KG1 (cell line): ENCODE measurements at places on chromosomes 16 and 17.
A peak's percentile ranks its signal among the peaks of the same experiment; 100 is the strongest.

- DNase-seq: no peak
Observed at GRCh38 chr16:17125671-17126070, 345.1 kb downstream of the XYLT1 start.

- no peak for DNase-seq
Observed at GRCh38 chr16:57127836-57128235, 35.5 kb downstream of the CPNE2 start.

GRCh38 chr16:86635926-86636325 is 57.6 kb downstream of the FOXL1 start:
- DNase-seq: no peak

- peak; percentile 40 for DNase-seq
Observed at GRCh38 chr17:50139950-50140885, 10.3 kb upstream of the SAMD14 start.

DNA sequence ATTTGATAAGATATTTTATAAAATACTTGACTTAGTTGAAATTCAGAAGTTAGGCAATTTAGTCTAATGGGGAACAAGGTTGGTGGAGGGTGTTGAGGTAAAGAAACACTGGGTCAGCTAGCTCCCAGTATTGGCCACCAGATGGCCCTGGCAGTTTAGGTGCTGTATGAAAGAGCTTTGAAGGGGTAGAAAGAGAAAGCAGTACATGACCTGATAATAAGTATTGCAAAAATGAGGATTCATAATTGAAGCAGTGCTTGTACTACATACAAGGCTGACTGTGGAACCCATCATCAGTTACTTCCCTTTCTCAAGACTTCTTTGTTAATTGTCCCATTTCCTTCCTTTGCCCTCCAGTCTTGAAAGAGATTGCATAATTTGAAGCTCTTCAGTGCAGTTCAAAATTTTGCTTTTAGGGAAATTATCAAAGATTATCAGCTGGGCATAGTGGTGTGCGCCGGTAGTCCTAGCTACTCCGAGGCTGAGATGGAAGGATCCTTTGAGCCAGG is 29.4 kb downstream of the TANC2 start:
- peak; percentile 45 for DNase-seq

GRCh38 chr16:70688246-70688742 is 2.4 kb upstream of the MTSS2 start:
- DNase-seq: no peak

DNA sequence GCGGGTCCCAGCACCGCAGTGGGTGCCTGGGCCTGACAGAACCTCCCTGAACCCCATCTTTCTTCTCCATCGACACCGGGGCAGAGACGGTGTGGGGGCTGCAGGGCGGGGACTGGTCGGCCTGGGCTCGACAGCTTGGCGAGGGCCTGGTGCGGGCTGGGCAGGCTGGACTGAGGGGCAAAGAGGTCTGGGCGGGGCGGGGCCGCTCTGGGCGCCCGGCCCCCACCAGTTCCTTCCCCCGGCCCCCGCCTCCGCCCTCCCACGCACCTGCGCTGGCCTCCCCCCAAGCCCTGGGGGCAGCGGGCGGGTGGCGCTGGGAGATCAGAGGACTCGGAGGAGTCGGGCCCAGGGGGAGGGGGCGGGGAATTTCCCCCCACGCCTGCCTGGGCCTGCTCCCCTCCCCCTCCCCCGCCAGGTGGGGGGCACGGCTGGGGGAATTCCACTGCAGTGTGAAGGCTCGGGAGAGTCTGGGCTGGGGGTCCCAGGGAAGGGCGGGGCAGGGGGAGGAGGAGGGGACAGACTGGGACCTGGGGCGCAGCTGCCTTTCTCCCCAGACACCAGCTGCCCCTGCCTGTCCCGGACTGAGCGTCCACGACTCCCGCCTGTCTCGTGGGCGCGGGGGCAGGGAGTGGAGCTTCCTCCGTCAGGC is 877 bp upstream of the KREMEN2 start:
- no peak for DNase-seq

- DNase-seq: no peak
Observed at GRCh38 chr16:72471317-72471924, 299.5 kb upstream of the PMFBP1 start.

DNA sequence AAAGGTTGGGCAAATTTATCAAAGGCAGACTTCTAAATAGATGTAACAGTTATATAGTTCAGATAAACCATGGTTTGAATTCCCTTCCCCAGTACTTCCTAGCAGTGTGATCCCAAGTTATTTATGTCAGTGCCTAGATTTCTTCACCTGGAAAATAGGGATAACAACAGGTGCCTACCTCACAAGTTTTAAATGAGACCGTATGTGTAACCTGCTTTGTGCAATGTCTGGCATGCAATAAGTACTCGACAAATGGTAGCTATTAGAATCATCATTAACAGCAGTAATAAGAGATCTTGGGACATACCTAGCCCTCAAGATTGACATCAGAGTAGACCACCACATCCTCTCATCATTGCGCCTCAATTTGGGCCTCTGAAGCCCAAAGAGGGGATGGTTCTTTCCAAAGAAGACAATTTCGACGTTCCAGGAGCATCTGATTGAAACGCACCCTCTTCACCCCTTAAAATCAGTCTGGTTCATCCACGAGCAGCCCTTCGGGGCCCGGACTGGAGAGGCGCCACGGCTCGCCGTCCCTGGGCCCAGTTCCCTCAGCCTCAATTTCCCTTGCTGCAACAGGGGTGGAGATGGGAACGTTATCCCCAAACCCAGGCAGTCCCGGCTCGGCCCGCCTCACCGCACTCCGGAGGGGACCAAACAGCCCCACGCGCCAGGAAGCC is 541 bp downstream of the ACACA start:
- DNase-seq: peak; percentile 49

DNA sequence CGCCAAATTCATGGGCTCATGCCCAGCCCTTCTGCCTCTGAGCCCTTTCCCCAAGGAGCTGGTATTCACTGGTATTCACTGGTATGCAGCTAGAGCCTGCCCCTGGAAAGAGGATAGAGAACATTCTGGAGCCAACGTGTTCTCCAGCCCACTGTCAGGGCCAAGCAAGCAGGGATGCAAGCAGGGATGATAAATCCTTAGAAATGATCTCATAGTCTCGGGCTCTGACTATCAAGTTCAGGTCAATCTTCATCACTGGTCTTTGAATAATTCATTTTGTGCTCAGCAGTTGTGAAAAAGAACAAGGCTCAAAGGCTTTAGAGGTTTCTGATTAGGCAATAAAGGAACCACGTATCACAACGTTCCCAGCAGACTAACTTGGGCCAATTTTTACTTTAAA is 57.3 kb downstream of the CACNG5 start:
- no peak for DNase-seq

DNA sequence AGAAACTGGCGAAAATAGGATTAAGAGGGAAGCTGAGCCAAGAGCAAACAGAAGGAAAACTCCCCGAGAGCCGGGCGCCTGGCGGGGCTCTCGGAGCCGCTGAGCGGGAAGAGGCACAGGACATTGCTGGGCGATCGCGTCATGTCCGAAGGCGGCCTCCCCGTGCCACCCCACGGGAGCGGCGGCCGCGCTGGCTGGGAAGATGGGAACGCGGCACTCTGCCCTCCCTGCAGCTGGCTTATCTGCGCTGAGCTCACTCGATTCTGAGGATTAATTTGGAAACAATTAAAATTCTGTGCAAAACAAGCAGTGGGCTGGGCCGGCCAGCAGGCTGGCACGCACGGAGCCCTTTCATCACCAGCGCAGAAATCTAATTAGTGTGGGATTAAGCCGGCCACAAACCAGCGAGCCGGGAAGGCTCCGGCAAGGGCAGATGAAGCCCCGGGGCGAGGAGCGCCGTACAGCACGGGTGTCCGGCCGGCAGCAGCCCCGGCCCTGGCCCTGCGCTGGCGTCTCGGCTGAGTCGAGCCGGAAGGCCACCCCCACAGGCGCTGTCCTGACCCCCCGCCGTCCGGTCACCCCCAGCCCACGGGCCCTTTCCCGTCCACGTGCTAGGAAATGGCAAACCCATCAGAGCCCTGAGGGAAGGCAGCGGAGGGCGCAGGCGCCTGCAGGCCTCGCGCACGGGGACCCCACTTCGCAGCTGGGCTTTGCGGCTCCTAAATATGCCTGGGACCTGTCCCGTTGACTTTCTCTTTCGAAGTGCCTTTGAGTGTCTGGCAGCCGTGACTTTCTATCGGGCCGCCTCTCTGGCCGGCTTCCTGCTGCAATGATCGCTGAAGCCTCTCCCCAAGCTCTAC is 37.9 kb downstream of the SOX8 start:
- DNase-seq: no peak

GRCh38 chr16:2936436-2937011 is 24.8 kb downstream of the FLYWCH1 start:
- DNase-seq: no peak

- no peak for DNase-seq
Observed at GRCh38 chr17:42354956-42355843, 33.0 kb downstream of the STAT3 start.

GRCh38 chr17:28518132-28518531 is 12.0 kb downstream of the FOXN1 start:
- DNase-seq: peak; percentile 4

DNA sequence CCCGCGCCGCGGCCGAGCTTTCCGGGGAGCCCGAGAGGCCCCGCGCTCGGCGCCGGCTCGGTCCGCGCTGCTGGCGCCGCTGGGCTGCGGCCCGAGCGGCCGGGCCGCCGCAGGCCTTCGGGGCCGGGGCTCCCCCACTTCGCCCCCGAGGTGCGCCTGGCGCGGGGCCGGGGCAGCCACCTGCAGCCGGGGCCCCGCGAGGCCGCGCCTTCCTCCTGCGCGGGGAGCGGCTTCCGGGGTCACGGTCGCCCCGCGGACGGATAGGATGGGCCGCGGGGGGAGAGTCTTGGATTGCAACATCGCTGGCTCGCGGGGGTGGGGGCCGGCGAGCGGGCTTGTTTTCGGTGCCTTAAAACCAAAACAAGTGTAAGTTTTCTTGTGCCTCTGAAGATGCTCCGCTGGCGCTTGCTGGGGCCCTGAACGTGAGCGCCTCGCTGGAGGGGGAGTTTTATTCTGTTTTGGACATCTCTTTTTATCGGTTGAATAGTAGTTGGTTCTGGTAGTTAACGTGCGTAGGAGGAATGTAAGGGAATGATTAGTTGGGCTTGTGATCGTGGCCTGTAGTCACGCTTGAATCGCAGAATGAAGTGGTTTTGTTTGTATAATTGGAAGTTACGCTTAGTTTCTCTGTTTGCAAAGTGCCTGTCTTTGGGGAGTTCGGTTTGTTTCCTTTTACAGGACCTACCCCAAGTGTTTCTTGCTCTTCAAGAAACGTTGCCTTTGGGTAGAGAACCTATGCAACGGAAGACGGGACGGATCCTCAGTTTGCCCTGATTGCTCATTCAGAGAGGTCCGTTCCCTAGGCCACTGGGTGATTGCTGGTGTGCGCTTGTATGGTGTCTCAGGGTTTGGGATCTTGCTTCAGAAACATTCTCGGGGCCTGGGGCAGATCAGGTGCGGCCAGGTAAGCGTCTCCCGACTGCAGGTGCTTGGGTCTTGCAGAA is 724 bp downstream of the UBE2I start:
- DNase-seq: no peak

DNA sequence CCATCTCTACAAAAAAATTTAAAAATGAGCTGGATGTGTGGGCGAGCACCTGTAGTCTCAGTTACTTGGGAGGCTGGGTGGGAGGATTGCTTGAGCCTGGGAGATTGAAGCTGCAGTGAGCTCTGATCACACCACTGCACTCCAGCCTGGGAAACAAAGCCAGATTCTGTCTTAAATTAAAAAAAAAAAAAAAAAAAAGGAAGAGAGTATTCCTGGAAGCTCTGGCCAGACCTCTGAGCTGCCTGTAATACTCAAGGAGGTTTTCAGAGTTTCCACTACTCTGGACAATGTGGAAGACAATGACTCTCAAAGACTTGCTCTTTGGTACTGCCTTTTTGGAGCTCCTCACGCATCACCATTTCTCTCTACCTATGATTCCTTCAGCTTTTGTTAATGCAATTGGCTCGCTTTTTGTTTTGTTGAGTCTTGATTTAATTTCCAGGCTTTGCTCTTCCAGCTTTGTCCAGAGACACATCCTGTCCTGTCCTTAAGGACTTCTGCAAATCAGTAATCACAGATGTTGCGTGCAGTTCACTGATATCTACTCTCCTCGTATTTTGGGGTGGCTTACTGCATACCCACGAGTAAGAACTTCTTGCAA is 10.8 kb downstream of the CHD9 start:
- no peak for DNase-seq

GRCh38 chr17:17112628-17113200 is 70.5 kb downstream of the MPRIP start:
- DNase-seq: no peak

DNA sequence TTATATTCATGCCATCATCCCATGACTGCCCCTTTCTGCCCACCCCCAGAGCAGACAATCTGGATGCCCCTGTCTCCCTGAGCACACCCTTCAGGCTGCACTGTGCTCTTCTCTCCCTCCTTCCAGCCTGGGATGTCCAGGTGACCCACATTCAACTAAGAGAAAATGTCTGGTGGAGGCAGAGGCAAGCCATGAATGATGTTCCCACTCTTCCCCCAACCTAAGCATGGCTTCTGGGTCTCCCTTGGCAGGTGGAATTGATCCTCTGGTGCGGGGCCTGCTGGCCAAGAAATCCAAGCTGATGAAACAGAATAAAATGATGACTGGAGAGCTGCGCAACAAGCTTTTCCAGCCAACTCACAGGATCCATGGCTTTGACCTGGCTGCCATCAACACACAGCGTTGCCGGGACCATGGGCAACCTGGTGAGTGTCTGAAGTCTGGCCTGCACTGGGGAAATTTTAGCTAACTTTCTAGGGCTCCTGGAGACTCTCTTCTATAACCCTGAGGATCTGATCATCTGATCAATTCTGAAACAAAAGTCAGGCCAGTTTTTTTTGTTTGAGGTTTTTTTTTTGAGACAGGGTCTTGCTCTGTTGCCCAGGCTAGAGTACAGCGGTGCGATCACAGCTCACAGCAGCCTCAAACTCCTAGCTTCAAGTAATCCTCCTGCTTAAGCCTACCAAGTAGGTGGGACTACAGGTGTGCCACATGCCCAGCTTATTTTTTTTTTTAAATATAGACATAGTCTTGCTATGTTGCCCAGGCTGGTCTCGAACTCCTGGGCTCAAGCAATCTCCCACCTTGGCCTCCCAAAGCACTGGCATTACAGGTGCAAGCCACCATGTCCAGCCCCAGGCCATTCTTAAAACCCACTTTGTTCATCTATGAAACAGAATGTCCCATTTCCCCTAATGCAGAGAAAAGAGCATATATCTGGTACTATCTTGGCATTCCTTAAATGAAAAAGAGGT is 14.5 kb downstream of the MPO start:
- no peak for DNase-seq

GRCh38 chr17:29124135-29124924 is 55.9 kb downstream of the MYO18A start:
- DNase-seq: peak; percentile 26

DNA sequence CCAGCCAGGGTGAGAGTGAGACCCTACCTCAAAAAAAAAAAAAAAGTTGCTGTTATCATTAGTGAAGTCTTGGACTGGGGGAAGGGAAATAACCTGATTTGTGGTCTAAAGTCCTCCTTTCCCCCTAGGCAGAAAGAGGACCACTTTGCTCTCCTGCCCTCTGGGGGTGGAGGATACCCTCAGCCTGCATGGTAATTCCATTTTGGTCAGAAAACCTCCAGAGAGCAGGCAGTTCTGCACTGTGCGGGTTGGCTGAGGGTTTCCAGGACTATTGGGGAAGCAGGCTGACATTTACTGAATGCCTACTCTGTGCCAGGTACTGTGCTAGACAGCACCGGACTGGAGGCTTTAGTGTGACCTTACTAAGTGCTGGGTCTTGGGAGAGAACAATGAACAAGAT is 2.6 kb downstream of the ADAP2 start:
- no peak for DNase-seq

- DNase-seq: no peak
Observed at GRCh38 chr17:27612160-27612770, 18.7 kb upstream of the LGALS9 start.

- no peak for DNase-seq
Observed at GRCh38 chr16:83887564-83887963, 11.4 kb upstream of the MLYCD start.
